ENCODE measurements at places on chromosomes 1 and 21. TPM values are rescaled to one million over a fixed set of nuclear protein-coding genes. Genes with fewer than 3 reads are reported as not detected.

The GPA33 gene
- not detected for total RNA-seq

The ABCG1 gene
- 0.44 TPM for total RNA-seq

The LYPLA2 gene
- 96.9 TPM for total RNA-seq

The SLAMF7 gene
- not detected for total RNA-seq

The RGS2 gene
- 27.9 TPM for total RNA-seq

The ATF6 gene
- 28.6 TPM for total RNA-seq

Measured in placental pericyte (primary cell).